ENCODE measurements at places on chromosomes 2 and 18.

DNA sequence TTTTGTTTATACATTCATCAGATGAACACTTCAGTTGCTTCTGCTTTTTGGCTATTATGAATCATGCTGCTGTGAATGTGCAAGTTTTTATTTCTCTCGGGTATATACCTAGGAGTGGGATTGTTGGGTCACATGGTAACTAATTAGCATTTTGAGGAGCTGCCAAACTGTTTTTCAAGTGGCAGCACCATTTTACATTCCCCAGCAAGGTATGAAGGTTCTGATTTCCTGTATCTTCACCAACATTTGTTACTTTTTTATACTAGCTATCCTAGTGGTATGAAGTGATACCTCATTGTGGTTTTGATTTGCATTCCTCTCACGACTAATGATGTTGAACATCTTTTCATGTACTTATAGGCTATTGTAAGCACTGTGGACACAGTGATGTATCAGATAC lies 53.9 kb downstream of the DYNC1I2 start:
- DNase-seq, result no peak

- DNase-seq, result peak; percentile 49
Observed at GRCh38 chr2:101597347-101597944, 100.1 kb upstream of the MAP4K4 start.

DNA sequence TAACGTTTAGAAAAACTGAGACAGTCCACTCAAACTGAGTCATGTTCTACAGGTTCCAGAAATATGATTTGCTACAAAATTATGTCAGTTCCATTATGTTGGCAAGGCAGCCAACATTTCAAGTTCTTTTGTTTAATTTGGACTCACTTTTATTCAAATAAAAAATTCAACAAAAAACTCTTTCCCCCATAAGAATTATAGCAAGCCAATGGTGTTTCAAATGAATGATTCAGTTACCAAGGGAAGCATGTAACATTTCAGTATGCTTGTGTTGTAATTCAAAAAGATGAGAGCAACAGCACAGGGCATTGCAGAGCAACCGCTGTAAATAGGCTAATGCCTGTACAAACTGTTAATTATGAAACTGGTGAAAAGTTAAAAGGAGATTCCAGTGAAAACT lies 140.8 kb downstream of the FIGN start:
- DNase-seq, result no peak

GRCh38 chr2:99858951-99859596 lies 283.3 kb downstream of the AFF3 start:
- DNase-seq, result no peak

GRCh38 chr18:26279428-26279827 lies 53.2 kb downstream of the TAF4B start:
- DNase-seq, result no peak

- DNase-seq, result no peak
Observed at GRCh38 chr2:128319631-128320191, 1.0 kb upstream of the HS6ST1 start.

- peak; percentile 10 for DNase-seq
Observed at GRCh38 chr2:105521176-105521575, 122.3 kb upstream of the FHL2 start.

DNA sequence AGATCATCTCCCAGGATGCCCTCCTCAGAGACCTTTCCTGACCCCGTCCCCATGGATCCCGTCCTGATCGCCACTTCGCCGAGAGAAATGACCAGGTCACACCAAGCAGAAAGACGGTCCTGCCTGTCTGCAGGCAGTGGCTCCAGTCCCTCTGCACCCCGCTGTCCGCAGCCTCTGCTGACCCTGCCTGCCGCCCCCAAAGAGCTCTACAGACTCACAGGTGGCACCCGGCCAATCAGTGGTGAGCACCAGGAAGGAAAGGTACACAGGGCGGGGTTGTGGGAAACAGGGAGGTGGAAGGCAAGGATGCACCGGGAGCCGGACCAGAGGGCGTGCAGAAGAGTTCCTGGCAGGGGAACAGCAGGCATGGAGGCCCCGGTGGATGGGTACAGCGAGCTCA lies 94.8 kb downstream of the NDUFA10 start:
- DNase-seq, result no peak

GRCh38 chr2:136363900-136364299 lies 246.0 kb upstream of the CXCR4 start:
- peak; percentile 42 for DNase-seq

DNA sequence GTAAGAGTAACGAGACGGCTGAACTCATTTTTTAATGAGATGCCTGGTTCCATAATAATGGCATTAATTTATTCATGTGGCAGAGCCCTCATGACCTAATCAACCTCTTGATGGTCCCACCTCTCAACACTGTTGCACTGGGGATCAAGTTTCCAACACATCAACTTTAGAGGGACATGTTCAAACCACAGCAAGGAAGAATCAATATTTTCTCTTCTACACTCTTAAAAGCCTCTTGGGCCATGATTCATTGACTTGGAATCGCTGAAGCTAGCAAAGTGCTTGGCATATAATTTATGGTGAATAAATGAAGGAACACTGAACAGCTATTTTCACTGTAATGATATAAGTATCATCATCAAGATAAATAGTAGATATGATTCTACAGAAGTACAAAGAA lies 333.0 kb downstream of the TNS1 start:
- DNase-seq, result no peak

GRCh38 chr2:205561441-205561840 lies 120.9 kb upstream of the NRP2 start:
- no peak for DNase-seq

- no peak for DNase-seq
Observed at GRCh38 chr2:226906163-226906693, 70.4 kb downstream of the RHBDD1 start.

DNA sequence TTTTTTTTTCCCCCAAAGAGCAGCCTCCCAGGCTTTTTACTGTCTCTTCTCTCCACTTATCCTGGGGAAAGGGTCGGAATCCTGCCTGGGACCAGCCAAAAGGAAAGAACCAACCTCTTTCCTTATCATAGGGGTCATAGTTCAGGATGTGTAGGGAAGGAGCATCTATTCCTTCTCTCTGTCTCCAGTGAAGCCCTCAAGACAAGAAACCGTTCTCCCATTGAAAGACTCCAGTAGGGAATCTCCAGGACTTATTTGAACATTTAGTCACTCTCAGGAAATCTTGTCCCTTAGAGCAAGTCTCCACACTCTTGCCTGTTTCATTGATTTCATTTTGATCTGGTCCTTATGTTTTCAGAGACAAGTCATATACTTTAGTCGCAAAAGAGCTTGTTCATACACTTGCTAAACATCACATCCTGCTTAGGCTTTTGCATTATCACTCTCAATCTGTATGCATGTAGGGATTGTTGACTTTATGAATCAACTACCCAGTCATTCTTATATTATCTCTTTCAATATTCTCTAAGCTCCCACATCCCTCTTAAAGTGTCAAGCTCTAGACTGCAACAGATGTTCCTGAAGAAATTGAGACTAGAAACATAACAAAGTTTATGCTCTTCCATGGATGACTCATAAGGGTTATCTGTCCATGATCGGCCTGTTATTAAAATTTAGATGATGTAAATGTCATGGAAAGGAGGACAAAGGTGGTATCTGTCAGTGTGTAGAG lies 116.2 kb upstream of the ST6GAL2 start:
- DNase-seq, result no peak

DNA sequence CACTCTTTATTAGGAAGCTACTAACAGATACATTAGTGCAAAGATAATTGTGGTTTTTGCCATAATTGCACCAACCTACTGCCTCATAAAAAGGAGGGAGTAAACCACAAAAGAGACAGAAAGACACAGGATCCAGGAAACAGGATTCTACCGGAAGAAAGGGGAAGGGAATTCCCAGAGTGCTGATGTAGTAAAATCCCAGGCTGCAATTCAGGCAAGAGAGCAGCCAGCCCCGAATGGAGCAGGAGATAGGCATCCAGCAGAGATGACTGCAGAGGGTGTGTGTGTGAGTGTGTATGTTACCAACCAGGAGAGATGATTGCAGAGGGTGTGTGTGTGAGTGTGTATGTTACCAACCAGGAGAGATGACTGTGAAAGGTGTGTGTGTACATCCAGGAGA lies 84.4 kb downstream of the KCNS3 start:
- DNase-seq, result no peak

- no peak for DNase-seq
Observed at GRCh38 chr2:23375448-23375847, 9.5 kb upstream of the KLHL29 start.

- no peak for DNase-seq
Observed at GRCh38 chr2:41768310-41768709, 279.5 kb upstream of the PKDCC start.

GRCh38 chr2:147594038-147594437 lies 250.8 kb upstream of the ACVR2A start:
- DNase-seq, result no peak

DNA sequence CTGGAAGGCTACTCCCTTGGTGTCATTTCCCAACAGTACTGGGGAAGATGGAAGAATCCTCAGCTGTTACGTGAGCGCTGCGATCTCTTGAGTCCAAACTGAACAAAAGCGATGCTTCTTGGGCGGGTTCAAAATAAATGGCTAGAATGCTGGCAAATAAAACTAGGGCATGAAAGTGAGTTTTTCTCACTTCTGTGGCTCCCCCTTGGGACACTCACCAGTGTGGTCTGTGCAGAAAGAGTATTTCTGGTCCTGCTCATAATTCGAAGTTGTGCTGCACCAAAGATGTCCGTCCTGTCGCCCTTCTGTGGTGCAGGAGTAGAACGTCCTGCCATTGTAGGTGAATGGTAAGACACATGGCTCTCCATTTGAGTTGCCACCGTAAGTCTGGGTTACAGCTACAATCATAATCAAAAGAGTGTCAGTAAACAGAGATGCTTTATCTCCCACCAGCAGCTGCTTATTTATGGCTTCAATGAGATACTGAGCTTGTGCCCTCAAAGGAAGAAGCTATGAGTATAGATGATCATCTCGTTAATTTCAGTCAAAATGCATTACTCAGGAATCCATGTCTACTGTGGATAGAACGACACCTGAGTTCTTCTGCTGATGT lies 11.8 kb downstream of the FN1 start:
- DNase-seq, result no peak

GRCh38 chr2:229610872-229611271 lies 103.5 kb downstream of the DNER start:
- no peak for DNase-seq

DNA sequence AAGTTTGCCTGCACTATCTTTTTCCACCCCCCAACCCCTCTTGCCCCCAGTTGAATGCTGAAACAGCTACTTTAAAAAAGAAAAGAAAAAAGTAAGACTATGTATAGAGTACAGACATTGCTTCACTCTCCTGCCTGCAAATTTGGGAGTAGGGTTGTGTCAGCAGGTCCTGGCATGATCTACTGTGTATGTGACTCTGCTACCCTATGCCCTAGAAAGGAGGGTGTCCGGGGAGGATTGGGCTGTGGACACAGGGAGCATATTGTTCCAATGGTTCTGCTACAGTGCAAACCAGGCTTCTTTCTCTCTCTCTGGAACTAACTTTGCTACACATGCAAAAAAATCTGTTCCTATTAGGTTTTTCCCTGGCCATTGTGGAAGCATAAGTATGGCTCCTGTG lies 9.9 kb upstream of the ZEB2 start:
- no peak for DNase-seq

Data from left lung (tissue), 14 donors.